Suprapubic skin (tissue), 4 donors: ENCODE measurements at places on chromosomes 6 and 20.

GRCh38 chr20:55456316-55456940, 548.9 kb downstream of the CBLN4 start:
- no peak for DNase-seq

DNA sequence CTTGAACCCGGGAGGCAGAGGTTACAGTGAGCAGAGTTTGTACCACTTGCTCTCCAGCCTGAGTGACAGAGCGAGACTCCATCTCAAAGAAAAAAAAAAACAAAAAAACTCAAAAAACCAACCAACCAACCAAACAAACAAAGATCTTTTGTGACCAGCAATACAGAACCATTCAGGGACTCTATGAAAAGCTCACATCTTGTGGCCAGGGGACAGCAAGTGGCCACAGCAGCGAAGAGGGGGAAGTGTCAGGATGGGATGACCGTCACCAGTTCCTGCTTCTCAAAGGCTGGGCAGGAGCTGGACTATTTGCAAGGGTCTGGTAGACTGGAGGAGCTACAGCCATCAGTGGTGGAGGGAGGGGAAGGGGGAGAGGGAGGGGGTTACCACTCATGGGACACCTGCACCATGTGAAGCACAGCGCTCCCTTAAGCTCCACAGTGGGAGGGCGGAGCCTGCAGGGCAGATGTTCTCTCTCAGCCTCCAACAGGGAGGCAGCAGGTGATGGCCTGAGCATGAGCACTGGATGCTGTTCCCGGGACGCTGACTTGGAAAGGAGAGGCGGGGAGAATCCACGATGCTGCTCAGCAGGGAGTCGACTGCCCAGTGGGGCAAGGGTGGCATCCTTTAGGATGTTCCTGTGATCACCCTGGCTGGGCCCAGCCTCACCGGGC, 19.7 kb upstream of the ULBP3 start:
- DNase-seq: no peak

DNA sequence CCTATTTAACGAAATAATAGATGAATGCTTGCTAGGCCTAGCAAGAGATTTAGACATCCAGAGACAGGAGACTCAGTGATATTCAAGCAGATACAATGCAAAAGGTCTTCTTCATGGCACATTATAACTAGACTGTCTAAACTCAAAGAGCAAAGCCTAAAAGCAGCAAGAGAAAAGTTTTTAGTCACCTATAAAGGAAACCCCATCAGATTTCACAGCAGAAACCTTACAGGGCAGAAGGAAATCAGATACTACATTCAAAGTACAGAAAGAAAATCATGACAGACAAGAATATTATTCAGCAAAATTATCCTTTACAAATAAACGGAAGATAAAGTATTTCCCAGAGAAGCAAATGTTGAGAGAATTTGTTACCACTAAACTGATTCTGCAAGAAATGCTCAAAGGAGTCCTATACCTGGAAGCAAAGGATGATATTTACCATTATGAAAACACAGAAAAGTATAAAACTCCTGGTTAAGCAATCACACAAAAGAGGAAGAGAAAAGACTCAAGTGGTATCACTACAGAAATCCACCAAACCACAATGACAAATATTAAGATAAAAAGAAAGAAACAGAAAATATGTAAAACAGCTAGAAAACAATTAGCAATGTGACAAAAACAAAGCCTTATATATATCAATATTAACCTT, 333.7 kb downstream of the MEI4 start:
- no peak for DNase-seq

DNA sequence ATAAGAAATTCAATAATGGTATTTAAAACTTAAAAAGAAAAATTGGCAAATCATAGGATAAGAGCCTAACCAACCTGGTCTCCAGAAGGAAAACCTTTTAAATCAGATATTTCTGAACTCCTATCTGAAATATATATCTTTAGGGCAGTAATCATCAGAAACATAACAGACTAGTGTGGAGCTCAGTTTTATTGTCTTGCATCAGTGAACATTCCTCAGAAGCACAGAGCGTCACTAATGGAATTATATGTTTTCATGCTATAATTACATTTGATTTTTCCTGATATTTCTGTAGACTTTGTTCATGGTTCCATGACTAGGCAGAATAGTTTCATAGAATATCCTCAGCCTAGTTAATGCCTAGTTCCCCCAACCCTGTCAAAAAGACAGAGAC, 262.2 kb downstream of the EYA4 start:
- DNase-seq: no peak

DNA sequence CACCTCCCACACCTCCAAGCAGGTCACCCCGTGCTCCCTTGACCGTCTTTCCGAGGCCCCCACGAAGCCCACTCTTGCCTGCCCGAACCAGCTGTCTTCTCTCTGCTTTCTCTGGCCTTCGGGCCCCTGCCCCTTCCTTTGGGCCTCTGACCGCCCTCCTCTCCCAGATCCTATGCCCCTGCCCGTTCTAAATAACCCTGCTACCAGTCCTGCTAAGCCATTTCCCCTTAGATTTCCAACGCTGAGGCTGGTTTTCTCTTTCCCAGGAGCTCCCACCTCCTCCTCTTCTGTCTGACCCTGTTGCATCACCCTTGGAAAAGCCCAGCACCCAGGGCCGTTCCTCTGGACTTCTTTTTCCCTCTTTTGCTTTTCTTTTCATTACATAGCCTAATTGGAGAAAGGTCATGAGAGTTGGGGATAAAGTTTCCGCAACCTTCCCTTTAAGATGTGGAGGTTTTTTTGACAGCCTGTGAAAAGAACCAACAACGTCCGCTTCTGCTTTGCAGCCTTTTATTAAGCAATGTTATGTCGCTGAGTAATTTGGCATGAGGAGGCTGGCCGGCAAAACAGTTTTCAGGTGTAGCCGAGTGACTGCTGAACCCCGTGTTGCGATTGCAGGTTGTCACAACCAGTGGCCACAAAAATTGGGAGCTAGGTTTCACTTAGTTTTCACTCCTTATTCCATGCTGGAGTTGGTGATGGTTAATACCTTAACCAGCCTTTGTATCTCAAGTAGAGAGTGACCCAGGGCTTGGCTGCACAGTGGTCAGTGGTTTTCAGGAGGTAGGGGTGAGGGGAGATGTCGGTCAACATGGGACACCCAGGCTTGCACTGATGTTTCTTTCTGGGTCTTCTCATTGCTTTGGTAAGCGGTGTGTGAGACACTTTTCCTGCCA, 970 bp downstream of the BLTP3A start:
- DNase-seq: no peak

- DNase-seq: no peak
Observed at GRCh38 chr6:155327326-155328073, 13.2 kb upstream of the TFB1M start.

DNA sequence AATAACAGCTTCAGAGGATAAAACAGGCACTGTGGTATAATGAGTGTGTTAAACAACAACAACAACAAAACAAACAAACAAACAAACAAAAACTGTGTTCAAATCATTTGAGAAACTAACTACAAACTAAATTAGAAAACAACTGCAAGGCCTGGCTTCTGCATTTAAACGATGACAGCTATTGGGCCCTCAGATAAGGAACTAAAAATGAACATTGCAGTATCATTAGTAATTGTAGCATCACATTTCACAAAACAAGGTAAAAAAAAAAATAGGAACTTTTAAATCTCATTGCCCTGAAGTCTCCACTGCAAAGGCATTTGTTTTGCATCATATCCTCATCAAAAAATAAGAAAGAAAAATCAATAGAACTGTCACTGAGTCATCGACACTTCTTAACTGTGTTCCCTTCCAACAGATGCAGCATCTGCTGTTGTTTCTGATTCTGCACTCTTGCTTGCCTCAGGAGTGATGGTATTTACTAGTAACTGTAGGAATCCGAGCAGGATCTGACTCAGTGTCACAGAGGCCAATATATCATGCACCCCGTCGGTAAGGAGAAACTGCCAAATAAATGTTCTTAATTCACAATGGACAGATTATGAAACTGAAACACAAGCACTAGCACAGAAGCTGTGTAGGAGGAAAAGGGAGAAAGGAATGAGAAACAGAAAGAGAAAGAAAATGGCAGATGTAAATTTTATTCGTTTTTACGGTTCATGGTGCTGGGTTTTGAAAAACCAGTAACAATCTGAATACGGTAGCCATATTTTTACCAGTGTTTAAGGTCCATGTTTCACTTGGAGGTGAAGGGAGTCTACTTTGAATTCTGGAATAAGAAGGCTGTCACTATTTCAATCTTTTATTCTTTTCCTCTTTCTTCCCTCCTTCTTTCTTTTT, 365.7 kb upstream of the EPHA7 start:
- no peak for DNase-seq

- DNase-seq: no peak
Observed at GRCh38 chr6:135084001-135084915, 29.6 kb upstream of the HBS1L start.

GRCh38 chr6:72798196-72798595, 176.3 kb downstream of the KCNQ5 start:
- no peak for DNase-seq

GRCh38 chr6:23873161-23873560, 252.9 kb upstream of the NRSN1 start:
- DNase-seq: no peak

GRCh38 chr20:16158976-16159286, 414.3 kb downstream of the KIF16B start:
- no peak for DNase-seq

GRCh38 chr20:11230999-11231398, 557.2 kb upstream of the JAG1 start:
- DNase-seq: no peak

- no peak for DNase-seq
Observed at GRCh38 chr20:2118783-2119182, 17.2 kb downstream of the STK35 start.

GRCh38 chr6:28771401-28772267, 152.2 kb downstream of the TRIM27 start:
- DNase-seq: no peak

GRCh38 chr6:56649053-56649769, 6.5 kb upstream of the DST start:
- DNase-seq: no peak

- DNase-seq: no peak
Observed at GRCh38 chr6:11203306-11204004, 29.0 kb downstream of the NEDD9 start.

GRCh38 chr20:46464451-46464850, 48.9 kb downstream of the ZNF334 start:
- no peak for DNase-seq

DNA sequence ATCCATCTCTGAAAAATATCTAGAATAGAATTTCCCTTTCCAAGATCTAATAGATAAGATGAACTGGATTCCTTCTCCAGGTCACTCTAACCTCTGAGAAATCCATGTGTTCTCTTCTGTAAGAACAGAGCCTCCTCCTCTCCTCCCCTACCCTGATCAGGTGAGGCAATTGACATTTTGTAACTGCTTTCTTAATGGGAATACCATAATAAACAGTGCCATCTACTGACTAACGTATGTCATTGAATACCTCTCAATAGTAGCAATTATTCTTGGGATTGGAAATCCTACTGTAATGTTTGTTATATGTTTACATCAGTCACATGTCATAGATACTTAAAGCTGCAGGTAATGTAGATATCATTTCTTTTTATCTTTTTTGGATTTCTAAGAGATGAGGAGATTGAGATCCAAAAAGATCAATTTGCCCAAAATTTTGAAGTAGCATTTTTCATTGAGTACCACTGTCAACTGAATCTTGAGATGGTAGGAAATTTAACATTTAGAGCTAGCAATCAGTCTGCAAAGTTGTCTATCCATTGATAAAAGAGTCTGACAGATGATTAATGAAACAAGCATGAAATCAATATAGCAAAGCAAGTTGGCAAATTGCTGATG, 365.8 kb upstream of the HSF2 start:
- DNase-seq: no peak

DNA sequence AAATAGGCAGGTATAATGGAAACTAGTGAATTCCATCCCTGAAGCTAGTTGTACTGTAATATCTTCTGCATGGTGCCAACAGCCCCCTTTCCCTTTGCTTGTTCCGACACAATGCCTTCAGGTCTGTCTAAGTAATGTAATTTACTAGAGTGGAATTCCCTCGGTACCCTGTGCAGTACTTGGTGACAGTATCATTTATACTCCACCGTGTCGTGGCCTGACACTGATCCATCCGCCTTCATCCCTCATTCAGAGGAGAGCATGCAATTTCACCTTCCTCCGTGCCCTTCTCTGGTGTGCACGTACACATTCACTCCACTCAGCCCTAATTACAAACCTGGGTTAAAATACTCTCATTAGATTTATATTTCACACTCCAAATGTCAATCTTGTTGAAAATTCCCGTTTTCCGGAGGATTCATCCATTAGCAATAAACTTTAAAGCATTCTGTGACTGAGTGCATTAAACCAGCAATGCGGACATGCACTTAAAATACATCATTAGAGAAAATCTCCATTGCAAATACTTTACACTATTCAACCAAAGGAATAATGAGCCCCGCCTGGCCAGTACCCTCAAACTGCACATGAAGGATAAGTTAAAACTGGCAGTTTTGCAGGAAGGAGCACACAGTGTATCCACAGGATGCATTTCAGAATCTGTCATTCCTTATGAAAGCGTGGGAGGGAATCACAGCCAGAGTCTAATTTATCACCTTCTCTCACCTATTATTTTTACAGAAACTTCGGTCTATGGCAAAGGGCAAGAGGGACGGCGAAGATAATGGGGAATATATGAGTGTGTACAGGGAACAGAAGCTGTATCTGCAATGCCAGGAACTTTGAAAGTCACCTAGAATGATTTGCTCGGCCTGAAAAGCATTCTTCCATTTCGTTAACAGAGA, 182.5 kb downstream of the GJA10 start:
- no peak for DNase-seq

GRCh38 chr6:31172973-31173384, 2.5 kb upstream of the POU5F1 start:
- DNase-seq: no peak

GRCh38 chr6:167731731-167732422, 94.8 kb upstream of the AFDN start:
- DNase-seq: no peak

DNA sequence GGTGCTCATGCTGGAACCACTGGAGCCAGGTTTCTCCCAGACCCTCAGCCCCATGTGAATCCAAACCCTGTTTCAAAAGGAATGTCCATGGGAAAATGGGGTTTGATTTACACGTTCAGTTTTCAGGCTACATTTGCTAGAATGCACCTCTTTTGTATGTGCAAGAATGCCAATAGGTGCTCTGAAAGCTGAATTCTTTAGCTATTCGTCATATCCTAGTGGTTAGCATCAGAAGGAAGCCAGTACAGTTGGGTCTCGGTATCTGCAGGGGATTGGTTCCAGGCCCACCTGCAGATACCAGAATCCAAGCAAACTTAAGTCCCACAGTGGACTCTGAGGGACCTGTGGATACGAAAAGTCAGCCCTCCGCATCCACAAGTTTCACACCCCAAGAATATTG, 93.4 kb downstream of the UST start:
- no peak for DNase-seq

DNA sequence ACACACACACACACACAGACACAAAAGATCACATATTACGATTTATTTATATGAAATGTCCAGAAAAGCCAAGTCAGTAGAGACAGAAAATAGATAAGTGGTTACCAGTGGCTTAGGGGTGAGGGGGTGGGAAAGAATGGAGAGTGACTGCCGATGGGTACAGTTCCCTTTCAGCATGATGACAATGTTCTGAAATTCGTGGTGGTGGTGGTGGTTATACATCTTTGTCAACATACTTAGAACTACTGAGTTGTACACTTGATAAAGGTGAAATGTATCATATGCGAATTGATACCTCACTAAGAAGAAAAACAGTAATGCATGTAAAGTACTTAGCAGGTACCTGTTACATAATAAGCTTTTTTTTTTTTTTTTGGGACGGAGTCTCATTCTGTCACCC, 124.3 kb downstream of the SCAF8 start:
- DNase-seq: no peak
